ENCODE measurements at places on chromosomes 3 and 15.

DNA sequence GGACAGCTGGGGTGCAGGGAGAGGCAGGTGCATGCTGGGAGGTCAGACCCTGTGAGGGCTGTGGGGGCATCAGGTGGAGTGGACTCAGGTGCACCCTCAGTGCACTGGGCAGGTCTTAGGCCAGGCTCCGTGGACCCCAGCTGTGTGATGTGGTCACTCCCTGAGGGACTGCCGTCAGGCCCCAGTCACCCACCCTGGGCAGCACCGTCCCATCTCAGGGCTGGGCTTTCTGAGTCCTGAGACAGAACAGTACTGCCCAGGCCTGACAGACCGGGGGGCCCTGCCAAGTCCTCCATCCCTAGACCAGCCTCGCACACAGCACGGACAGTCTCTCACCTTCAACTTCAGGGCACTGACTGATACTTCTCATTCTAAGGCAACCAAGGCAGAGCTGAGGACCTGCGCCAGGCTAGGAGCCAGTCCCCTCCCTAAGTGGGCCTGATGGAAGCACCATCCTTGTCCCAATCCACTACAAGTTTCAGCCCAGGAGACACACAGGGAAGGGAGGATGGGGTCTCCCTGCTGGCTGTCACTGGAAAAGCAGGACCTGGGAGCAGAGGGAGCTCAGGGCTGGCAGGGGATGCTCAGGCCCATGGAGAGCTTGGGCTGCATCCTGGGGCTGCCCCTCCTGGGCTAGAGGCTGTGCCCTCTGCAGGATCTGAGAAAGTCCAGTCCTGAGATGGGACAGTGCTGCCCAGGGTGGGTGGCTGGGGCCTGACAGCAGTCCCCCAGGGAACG lies 86.3 kb downstream of the LMLN start:
- DNase-seq = no peak

GRCh38 chr3:16085884-16086608 lies 88.4 kb upstream of the GALNT15 start:
- no peak for DNase-seq

DNA sequence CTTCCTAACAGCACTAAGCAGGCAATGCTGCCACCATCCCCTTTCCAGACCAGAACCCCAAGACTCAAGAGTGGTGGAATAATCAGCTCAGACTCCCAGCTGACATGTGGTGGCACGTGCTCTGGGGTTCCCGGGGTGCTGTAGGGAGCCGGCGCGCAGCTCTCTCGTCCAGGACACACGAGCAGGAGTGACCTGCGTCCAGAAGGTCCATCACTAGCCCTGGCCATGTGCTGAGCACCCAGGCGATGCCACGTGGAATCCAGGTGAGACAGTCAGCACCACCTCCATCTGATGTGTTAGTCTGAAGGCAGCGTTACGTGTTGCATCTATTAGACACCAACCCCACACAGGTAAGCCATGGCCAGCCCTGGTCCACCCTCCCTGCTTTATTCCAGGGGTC lies 78.2 kb downstream of the VGLL4 start:
- no peak for DNase-seq

GRCh38 chr3:69292185-69292584 lies 93.7 kb downstream of the FRMD4B start:
- no peak for DNase-seq

DNA sequence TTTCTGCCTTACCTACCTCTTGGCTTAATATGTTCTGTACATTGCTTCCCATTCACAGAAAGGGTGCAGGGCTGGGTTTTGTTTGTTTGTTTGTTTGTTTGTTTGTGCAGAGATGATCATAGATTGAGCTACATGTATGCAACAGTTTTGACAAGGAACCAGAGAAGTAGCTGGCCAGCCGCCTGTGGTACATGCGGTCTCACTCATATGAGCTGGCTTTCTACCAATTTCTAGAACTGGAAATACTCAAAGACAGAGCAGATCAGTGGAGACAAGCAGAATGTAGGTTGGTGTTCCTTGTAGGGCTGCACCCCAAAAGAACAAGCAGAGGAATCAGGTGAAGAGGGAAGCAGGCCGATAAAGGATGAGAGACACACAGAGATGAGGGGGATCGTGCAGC lies 502.7 kb downstream of the SOX2 start:
- DNase-seq = no peak

DNA sequence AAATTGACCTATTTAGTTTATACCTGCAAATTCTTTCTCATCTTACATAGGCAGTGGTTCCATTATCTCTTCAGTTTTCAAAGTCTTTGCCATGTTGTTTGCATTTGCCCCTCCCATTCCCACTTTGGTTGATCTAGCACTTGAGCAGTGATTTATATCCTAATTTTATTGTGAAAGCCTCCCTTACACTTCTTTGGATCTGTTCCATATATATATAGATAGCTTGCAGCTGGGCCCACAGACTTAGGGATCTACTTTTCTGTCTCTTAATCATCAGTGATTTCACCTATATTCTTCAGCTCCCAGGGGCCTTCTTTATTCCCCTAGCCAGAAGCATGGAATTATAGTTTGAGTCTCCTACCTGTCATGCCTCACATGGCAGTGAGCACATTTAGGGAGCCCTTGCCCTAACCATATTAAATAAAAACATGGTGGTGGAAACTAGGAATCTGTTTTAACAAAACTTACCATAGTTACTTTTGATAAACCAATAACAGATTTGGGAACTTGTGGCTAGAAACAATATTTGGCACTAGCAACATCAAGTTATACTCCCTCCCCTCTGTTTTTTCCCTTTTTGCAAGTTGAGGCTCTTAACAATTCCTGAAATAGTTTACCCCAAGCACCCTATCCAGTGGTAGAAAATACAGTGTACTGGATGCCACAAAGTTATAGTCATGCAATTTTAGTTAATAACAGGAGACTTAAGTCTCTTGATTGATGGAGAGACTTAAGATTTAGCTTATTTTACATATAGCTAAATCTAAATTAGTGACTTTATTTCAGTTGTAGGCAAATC lies 41.7 kb downstream of the ARIH1 start:
- no peak for DNase-seq

DNA sequence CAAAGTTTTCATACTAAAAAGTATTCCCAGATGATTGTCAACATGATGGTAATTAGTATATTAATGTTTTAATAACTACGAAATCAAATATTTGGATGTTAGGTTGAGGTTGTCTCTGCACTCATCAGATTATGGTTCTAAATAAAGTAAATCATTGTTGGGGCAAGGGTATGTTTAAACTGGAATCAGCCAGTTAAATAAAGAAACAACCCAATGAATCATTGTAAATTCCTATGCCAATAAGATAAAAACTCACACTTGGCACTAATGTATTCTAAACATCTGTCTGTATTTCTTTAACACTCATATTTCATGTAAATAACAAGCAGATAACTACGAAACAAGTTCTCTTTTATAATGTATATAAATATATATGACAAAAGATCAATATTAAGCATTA lies 92.7 kb downstream of the PEAK1 start:
- DNase-seq = no peak

DNA sequence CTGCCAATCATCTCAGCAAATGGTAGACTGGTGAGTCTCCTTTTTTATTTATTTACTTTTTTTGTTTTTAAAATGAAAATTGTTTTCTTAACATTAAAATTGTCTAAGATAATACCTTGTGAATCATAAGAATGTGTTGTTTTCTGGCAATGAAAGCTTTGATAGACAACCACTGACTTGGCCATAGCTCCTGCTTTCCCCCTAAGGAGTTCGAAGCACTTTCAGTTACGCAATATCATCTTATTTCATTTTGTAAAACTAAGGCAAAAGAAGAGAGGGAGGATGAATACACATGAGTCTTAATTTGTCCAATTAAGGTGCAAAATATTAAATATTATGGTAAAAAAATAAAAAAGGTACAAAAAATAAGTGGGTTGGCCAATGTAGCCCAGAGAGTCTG lies 74.8 kb upstream of the PLCL2 start:
- DNase-seq = no peak

GRCh38 chr3:66383998-66384745 lies 116.7 kb downstream of the LRIG1 start:
- DNase-seq = no peak

GRCh38 chr3:174325834-174326700 lies 533.1 kb upstream of the NAALADL2 start:
- DNase-seq = no peak

GRCh38 chr3:24830230-24831152 lies 335.8 kb upstream of the THRB start:
- DNase-seq = no peak

- DNase-seq = no peak
These were observed 1226.0 kb downstream of the ZPLD1 start for GRCh38 chr3:103660810-103661209.

- DNase-seq = no peak
These were observed 82.2 kb upstream of the WDR72 start for GRCh38 chr15:53841651-53842050.

DNA sequence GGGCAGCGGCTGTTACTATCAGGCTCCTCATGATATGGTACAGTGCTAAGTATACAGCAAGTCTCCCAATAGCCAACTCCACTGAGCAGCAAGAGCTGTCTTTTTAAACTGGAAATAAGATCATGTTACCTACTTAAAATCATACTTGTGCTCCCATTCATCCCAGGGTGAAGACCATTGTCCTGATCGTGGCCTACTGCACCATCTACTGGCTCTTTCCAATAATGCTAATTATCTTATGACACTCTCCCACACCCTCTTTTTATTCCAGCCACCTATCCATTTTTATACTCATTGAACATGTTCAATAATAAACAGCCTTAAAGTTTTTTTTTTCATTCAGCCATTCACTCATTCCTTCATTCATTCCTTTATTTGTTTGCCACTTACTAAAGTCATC lies 117.7 kb downstream of the GBE1 start:
- no peak for DNase-seq

DNA sequence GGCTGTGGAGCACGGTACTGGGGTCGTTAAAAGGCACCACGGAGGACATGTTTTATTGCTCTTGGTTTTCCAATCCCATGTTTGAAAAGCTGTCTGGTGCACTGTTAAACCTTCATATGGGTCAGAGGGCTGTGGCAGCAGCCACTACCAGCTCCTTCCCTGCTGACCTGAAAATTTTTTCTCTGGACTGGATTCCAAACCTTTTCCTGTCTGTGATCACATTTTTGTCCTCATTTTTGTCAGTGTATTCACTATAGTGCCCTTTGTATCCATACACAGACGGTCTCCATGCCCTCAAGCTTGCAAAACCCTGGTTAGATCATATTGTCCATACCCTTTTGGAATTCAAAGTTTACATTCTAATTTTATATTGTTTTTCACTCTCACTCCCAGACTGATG lies 70.5 kb downstream of the NME9 start:
- DNase-seq = no peak

DNA sequence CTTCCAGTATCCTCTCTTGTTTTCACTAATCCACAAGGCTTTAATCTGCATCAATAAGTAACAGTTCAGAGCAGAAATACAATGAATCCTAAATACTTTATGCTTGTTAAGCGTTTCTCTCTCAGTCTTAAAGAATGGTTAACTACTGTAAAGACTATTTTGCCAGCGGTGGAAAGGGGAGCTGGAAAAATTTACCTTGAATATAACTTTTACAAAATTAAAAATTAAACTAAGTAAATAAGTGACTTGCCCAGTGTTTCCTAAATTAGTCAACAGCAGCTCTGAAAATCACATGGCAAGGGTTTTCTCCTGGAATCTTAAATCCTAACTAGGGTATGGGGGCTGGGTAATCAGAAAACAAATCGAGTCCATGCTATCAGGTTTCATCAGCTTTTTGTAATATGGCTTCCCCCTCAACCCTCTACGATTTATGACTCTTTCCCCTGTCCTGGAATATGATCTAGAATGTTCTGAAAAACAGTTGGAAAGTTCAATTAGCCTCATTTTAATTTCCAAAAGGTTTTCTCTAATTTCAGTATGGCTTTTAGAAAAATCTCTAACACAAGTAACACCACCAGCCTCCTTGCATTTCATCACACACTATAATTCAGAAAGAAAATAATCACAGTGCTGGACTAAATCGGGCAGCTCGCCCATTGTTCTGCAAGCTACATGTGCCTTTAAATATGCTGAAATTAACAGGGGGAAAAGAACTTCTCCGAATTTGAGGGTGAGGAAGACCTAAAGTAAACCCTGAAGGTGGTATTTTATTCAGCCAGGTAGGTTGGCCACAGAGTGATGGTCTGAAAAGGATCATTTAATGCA lies 133.5 kb downstream of the ADAMTS9 start:
- DNase-seq = no peak

DNA sequence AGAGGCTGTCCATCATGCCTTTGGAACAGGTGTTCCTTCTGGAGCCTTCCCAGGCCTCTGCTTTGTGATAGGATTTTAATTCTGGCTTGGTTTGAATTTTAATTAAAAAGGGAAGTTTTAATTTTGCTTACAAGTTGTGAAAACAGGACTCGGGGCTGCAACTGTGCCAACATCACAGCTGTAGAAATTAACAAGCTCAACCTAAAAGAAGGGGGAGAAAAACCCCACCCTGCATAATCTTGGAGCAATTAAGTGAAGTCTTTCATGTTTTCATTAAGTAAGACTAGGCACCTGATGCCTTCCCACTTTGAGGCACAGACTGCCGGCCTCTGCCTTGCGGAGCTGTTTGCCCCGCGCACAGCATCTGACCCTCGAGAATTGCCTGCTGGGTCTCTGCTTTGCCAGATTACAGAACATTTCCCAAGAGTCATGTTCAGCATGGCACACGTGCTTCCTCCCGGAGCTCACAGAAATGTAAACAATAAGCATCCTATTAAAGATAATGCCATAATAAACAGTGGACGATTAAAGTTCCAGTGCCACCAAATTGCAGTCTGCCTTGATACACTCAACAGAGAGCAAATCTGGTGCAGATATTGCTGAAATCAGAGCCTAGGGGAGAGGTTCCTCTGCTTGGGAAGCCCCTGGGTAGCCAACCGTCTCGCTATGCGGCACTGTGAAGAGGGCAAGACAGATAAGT lies 364.2 kb downstream of the LRTM1 start:
- DNase-seq = no peak

DNA sequence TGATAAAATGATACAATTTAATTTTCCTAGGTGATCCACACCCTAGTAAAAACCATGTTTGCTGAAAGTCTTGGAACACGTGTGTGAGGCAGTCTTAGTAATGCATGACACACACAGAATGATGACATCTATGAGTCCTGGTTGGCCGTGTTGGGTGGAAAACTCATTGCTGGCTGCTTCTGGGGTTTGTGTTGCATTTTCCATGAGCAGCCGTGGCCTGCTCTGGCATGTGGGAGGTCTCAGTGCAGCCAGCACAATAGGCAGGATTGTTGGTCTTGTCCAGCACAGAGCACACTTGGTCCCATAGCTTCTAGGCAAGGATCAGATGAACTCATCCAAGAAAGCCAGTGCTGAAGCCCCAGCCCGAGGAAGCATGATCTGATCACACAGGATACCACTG lies 172.8 kb upstream of the UBE3A start:
- no peak for DNase-seq

- DNase-seq = no peak
These were observed 116.9 kb downstream of the RORA start for GRCh38 chr15:61112231-61112630.

- no peak for DNase-seq
These were observed 299.3 kb downstream of the CLSTN2 start for GRCh38 chr3:140234256-140234655.

All from KG1 (cell line).